ENCODE measurements at places on chromosomes 7 and 10.

- DNase-seq: no peak
These were observed 83.4 kb upstream of the SEMA3E start for GRCh38 chr7:83732305-83732704.

DNA sequence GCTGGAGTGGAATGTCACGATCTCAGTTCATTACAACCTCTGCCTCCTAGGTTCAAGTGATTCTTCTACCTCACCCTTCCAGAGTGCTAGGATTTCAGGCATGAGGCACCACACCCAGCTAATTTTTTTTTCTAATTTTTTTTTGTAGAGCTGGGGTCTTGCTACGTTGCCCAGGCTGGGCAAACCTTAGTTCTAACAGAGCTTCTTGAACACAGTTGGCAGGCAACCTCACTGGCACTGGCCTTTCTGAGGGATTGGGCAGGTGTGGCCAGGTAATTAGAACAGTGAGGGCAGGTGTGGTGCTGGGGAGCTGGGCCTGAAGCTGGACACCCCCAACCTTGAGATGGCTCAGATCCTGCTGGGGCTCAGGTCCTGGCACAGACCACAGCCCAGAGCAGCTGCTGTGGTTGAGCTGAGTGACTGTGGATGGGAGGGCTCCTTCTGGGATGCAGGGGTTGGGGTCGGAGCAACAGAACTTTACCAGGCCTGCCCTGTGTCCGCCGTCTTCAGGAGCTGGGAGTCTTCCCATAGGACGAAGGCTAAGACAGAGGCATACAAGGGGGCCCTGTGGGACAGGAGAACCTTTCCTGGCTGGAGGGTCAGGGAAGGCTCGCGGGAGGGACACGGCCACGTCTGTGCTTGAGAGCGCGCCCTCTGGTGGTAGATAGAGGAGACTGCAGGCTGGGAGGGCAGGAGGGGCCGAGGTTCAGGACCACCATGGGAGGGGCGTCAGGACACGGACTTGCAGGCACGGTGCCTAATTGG is 48.2 kb downstream of the COL26A1 start:
- peak; percentile 54 for DNase-seq

DNA sequence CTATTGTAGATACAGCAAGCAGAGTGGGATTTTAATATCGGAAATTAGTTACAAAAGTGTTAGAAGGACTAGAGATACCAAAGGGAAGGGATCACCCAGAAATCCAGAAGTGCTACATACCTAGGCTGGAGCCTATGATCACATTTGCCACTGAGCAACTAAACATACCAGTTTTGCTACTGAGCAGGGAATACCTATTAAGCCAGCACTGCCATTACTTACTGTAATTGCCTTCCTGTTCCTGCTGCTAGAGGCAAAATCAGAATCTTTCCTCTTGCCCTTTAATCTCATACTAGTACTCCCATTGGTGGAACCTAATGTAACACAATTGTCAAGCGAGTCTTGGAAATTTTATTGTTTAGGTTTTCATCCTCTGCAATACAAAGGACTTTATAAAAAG is 121.7 kb downstream of the ATRNL1 start:
- no peak for DNase-seq

DNA sequence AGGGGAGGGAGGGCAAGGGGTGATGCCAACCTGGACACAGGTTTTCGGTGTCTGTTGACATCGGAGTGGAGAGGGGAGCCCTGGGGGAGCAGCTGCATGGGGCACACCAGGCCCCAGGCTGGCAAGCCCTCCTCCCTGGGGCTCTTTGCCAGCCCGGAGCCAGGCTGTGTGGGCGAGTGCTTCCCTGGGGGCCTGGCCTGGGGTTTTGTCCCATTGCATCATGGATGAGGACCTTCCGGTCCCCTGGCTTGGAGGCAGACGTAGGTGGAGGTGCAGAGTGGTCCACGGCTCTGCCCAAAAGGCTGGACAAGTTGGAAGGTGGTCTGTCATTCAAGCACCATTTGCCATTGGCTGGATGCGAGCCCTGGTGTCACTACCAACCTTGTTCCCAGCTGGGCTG is 34.8 kb downstream of the ZMIZ1 start:
- no peak for DNase-seq

DNA sequence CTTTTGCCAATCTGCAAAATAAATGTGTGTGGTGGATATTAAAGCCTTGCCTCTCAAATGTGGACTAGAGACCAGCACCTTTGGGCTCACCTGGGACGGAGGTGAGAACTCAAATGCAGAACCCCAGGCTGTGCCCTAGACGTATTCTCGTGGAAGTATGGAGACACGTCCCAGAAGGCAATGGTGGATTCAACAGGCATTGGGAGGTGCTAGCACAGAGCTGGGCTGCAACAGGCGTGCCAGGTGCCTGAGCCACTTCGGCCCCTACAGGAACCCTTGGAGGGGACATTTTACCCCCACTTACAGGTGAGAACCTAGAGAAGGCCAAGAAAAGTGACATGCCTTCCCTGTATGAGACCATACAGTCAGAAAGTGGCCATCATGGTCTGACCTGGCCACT is 12.2 kb downstream of the DDX56 start:
- no peak for DNase-seq

GRCh38 chr7:4621396-4621795 is 60.7 kb upstream of the FOXK1 start:
- DNase-seq: no peak

DNA sequence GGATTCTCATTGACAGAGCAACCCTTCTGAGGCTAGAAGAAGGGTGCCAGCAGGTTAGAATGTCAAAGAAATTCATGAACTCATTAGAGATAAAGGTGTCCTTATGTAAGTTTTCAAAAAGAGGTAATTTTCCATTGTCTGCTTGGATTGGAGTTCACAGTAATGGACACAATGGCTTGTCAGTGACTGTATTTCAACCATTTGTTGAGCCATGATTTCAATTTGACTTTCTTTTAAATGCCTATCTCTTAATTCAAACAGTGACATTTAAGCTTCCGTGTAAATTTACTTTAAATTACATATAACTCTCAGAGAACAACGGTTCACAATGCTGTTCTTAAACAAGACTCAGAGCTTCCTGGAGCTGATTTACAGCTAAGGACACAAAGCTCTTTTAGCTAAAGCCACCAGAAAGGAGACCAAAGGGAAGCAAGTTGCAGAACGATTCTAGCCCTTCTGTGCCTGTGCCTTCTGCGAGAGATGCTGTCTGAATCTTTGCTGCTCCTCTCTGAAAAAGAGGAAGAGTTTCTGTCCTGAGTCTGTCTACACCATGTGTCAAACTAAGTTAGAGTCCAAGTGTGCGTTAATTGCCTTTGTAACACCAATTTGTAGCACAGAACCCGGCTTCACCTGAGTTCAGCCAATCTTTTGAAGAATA is 42.2 kb upstream of the PFKP start:
- DNase-seq: no peak

DNA sequence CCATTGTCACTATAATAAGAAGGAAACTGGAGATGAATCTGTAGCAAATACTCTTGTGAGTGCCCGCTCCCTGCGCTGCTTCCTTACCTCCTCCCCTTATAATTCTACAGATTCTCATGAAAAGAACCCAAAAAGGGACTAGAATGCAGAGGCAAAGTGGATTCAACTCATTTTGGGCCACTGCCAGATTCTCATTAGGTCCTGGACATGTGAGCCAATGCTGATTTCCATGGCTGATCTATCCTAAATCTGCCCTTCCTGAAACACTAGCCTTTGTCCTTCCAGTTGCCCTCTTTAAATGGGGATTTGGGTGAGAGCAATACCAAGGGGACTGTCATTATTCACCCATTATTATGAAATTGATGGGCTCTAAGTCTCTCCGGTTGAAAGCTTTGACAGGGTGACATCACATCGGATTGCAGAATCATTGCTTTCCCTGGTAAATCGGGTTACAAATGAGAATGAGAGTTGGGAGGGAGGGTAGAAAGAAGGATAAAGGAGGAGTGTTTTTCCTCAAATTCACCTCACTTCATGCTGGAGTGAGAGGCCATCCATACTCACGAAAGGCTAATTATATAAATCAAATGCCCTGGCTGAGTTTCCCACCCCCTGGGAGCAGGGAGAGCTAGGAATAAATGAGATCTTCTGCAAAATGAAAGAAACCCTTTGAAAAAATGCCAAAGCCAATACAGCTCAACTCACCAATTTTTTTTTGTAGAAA is 37.5 kb downstream of the PTN start:
- no peak for DNase-seq

DNA sequence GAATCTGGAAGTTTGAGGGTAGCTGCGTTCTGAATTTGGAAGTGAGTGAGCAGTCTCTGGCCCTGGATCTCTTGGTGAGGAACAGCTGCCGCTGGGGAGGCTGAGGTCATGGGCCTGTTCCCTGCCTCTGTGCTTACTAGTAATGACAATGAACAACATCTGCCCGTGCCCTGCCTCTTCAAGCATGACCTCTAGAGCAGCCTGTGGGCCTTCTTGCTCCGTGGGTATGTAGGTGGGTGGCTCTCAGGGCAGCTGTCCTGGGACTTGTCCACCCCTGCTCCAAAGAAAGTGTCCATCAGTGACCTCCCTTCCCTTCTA is 186.2 kb downstream of the CXCL12 start:
- no peak for DNase-seq

DNA sequence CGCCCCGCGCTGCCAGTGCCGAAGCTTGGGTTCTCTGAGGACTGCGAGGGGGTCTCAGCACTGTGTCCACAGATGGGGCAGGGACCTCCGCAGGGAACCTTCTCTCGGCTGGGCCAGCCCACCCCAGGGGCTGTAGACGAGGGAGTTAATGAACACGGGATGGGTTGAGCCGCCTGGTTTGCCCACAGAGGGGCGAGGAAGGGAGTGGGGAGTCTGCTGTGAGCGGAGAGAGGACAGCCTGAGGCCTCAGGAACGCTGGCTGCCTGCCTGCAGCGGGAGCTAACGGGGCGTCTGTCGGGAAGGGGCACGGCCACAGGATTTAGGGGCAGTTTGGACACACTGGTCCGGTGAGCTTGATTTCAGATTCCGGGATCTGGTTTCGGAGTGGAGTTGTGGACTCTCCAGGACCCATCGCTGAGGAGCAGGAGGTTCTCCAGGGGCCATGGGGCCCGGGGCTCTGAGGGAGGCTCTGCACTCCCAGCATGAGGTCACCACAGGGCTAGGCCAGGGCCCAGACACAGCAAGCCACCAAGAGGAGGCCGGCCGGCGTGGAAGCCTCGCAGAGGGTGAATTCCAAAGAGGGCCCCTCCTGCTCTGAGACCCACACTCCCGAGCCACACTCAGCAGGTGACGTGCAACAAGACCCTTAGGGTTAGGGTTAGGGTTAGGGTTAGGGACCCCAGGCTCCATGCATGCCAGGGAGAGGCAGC is 19.0 kb upstream of the FAM20C start:
- no peak for DNase-seq

GRCh38 chr7:50661345-50662040 is 96.3 kb upstream of the DDC start:
- no peak for DNase-seq

- no peak for DNase-seq
These were observed 28.1 kb downstream of the PTPRZ1 start for GRCh38 chr7:121901026-121901425.

DNA sequence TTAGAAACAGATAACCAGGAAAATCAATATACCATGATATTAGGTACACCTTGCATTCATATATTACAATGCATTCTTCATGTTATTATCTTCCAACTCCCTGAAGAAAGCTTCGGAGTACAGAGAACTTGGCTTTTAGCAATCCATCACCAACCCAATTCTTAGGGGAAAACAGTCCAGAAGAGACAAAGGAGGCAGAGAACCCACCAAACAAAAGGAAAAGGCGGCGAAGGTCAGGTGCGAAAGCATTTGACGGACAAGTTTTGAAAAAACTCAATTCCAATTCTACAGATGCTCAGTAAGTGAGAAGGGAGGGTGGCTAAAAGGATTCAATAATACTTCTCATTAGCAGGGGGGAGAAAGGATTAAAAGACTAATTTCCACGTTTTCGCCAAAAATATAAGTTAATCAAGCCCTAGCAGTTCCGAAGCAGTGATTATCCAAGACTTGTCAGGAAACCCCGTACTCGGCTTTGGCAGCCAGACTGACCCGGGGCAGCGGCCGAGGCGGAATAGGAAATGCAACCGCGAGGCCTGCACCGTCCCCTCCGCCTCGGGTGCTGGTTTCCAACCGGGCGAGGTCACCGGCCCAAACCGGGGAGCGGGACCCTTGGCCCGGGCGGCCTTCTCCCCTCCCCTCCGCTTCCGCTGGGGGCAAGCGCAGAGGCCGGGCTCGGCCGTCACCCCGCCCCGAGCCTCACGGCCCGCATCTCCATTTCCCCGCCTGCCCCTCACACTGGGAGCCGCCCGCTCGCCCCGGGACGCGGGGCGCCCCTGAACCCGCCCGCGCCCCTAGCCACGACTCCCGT is 747 bp downstream of the GDI2 start:
- peak; percentile 79 for DNase-seq

DNA sequence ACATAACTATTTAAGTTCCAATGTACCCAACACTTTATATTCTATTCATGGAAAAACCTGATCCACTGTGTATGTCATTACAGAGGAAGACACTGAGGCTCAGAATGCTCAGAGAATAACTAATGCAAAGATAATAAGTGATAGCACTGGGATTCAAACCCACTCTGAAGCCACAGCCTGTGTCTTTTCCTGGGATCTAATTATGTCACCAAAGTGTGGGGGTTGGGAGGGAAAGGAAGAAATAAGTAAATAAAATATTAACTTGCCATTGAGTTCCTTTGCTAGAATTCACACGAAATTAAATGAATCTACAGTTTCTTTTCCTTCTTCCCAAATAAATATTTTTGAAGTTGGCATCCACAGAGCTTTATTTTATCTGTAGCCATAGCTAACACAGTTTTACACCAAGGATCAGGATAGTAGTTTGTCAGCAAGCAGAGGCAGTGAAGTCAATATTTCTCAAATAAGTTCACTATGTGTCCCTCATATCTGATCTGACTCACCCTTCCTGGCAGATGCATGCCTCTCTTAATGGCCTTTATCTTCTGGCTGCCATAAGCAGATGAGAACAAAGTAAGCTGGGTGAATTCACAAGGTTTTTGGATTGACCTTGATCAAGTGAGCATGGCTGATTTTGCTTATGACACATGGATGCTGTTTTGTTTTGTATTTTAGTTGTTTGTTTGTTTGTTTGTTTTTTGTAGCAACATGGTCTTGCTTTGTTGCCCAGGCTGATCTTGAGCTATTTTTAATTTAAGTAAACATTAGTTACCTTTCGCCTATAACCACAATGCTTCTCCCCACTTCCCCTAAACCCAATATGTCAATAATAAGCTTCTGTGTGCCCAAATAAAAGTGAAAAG is 6.3 kb downstream of the RAPGEF5 start:
- DNase-seq: no peak

GRCh38 chr7:46484906-46485305 is 563.8 kb upstream of the IGFBP3 start:
- DNase-seq: no peak
